ENCODE measurements at places on chromosomes 13 and 19.

- DNase-seq, result no peak
These were observed 4.8 kb downstream of the ADPRHL1 start for GRCh38 chr13:113448545-113448884.

DNA sequence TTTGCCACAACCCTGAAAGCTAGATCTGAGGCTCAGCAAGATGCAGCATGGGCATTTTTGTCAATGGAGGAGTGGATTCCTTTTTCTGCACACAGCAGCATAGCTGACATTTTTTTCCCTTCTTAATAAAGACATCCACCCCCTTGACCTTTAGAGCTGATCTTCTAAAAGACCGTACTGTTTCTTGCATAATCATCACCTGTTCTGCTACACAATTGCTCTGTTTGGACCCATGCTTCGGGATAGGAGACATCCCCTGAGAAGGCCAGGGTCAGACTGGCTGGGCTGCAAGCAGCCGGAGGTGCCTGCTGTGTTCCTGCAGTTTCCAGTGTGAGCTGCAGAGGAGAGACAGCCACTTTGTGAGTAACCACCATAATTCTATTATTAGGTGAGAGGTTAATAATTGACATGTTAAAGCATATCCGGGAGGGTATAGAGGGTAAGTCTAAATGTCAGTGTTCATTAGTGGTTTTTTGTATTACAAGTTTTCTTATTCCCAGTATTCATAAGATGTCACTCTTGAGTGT is 108.5 kb upstream of the C1QTNF9B start:
- no peak for DNase-seq

GRCh38 chr13:102441085-102441484 is 39.2 kb upstream of the FGF14 start:
- no peak for DNase-seq

- DNase-seq, result no peak
These were observed 72.5 kb upstream of the KCTD15 start for GRCh38 chr19:33724021-33724720.

DNA sequence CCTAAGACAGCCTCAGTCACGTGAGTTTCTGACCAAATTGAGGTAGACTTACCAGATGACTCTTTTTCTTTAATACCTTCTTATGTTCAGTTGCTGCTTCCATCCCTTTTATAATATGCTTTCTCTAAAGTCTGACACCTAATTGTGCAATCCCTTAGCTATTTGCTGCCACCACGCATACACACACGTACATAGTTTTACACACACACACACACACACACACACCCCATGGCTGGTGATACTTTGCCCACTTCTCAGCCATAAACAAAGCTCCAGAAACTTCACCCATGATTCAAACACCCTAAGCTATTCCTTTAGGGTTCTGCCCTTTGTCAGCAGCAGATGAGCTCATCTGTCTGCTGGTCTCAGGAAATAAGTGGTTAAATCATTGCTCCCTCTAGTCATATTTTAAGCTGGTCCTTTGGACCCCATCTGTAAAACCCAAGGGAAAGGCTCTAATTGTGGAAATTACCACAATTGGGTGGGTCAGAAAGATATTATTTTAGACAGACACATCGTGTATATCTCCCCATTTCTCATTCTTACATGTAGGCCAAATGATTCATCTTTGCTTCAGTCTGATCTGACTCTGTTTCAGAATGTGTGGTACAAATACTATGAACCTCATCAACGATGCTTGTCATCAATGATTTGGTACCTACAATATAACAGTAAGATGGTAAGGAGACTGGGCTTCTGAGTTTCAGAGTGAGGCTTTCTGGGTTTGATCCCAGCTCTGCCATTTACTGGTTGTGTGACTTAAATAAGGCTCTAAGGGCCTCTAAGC is 69.2 kb downstream of the NALCN start:
- no peak for DNase-seq

DNA sequence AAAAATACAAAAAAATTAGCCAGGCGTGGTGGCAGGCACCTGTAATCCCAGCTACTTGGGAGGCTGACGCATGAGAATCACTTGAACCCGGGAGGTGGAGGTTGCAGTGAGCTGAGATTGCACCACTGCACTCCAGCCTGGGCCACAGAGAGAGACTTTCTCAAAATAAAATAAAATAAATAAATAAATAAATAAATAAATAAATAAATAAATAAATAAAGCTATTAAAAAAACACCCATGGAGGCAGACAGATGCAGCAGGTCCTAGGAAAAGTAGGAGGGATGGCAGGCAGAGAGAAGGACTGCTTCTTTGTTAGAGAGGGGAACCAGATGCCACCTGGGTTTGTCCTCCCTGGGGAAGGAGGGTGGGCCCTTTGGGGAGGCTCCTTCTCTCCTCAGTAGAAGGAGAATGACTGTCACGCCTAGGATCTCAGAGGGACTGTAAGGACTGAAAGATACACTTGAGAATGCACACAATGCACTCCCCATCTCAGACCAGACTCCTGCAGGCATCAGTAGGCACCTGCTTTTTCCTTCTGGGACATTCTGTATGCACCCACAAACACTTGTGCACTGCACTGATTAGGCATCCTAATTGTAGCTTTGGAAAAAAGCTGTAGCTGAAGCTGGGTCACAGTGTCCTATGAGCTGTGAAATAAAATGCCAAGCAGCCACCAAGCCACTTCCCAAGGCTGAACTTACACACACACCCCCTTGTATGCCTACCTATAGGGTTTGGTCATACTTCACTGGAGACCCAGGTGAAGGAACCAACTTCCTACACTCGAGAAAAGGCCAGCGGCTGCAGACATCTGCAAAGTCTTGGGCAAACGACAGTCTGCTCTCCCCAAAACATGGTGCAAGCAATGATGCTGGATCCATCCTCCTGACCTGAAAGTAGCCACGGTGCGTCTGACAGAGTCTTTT is 18.9 kb upstream of the SLC35E1 start:
- DNase-seq, result no peak

GRCh38 chr19:43983912-43984686 is at the start of gene ZNF155:
Gene ZNF155, plus strand, starts transcription at chr19:43984188. Its CDS starts 4,356 bp downstream, at chr19:43988544.
- peak; percentile 90 for DNase-seq

GRCh38 chr13:107023335-107023734 is 455.4 kb upstream of the ARGLU1 start:
- no peak for DNase-seq

DNA sequence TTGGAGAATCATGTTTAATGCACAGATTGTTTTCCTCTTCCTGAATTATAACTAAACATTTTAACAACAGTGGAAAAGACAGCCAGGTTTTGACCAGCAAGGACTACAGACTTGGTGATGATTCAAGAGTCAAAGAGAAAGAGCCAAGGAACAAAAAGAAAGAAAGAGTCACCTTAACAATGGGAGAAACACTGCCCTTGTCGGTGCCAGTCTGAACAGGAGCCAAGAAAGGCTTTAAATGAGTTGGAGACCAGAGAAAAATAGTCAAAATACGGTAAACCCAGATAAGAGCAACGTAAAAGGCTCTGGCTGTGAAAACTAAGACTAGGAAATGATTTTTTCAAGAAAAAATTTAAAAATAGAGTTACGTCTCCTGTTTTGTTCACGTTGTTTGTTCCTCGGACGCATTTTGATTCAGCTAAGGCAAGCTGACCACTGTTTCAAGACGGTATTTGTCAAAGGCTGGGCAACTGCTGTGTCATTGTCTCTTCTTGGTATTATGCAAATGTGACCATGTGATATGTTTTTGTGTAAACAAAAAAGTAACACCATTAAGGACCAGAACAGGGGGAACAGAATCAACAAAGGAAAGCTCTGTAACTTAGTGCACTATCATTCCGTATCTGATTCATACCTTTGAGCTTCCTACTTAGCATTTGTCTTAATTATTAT is 634.5 kb downstream of the LIG4 start:
- no peak for DNase-seq
